ENCODE measurements at places on chromosomes 12 and 14.
A peak's percentile ranks its signal among the peaks of the same experiment; 100 is the strongest.

DNA sequence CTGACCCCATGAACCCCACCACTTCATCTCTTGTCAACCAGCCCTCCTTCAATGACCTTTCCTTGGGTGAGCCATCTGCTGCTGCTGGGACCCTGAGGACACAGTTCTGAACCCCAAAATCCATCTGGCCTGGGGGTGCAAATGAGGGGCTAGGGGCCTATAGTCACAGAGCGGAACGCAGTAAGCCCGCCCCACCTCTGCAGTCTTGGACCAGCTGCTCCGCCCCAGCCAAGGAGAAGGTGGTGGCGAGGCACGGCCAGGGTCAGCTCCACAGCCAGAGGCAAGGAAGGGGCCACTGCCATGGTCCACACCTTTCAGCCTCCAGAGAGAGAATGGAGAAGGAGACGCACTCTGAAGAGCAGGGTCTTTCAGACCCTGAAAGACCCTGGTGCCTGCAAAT, 5.1 kb downstream of the TMEM179 start:
- DNase-seq, result no peak

DNA sequence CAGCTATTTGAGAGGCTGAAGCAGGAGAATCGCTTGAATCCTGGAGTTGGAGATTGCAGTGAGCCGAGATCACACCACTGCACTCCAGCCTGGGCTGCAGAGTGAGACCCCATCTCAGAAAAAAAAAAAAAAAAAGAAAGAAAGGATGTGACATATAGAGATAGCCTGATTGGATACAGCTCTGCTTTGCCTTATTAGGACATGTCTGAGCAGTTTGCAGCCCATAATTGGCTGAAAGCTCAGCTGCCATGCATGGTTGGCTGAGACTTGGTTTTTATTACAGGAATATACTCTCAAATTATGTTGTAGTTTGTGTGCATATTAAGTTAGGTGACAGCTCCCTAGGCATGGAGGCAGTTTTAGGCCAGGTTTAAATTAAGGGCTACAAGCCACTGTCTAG, 6.3 kb downstream of the TIGAR start:
- no peak for DNase-seq

DNA sequence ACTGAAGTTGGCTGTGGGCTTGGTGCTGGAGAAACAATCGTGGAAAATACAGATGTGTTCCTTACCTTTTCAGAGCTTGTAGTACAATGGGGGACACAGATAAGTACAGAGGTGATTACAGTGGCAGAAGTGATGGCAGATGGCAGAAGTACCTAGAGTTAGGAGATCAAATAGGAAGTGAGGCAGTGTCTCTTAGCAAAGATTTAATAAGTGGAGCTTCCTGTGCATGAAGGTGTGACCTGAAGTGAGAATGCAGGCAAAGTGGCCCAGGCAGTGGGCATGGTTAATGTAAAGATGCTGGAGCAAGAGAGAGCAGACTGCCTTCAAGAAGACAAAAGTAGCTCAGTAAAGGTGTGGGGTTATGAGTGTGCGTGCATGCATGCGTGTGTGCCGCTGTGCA, 16.0 kb downstream of the LRRK2 start:
- no peak for DNase-seq

DNA sequence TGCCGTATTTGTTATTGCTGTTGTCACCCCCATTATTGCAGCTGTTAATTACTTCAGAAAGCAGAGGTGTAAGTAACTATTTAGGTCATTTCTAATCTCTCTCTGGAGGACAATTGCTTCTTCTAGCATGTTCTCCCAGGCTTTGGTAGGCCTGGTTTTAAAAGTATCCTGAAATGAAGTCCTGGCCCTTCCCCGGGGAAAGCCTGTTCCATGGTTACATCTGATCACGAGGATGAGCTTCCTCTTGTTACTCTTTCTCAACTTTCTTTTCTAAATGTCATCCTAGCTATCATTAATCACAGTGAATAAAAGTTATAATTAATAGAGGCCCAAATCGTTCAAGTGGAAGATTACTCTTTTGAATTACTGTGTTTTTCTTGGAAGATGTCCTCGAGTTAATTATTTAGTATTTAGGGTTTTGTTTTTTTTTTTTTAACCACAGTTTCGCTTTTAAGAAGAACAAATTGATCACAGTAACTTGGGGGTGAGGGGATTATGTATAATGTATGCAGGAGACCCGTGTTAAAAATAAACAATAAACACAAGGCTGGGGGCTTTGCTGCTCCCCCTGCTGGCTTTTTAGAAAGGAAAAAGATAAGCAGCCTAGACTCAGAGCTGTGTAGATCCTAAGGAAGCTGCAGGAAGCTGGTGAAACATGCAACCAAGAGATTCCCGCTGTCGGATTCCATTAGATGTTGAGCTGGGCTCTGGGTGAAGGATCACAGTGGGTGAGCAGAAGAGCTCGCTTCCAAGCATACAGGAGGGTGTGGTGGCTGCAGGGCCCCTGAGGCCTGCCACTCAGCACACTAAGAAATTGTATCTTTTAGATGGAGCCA, 420.1 kb downstream of the FUT8 start:
- DNase-seq, result no peak

GRCh38 chr14:42475289-42475688, 868.6 kb downstream of the LRFN5 start:
- no peak for DNase-seq

GRCh38 chr12:7197841-7198240, 8.4 kb downstream of the PEX5 start:
- DNase-seq, result no peak

- DNase-seq, result no peak
These were observed 3.6 kb upstream of the FOXG1 start for GRCh38 chr14:28762955-28763326.

GRCh38 chr14:25837551-25837965, 760.3 kb downstream of the NOVA1 start:
- no peak for DNase-seq

DNA sequence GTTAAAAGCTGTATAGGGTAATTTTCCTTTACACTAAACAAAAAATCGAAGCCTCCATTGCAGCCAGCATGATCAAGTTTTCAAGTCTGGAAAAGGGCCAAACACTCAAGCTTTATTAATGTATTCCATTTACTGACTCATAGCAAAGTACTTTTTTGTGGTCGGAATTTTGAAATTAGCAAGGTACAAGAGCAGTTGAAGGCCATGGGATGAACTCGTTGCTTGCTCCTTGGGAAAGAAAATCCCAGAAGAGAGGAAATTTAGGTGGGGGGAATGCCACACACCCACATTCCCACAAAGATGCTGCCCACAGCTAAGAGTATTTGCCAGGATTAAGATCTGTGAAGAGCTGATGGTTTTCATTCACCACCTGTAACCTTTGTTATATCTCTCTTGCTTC, 333.7 kb downstream of the EGLN3 start:
- no peak for DNase-seq

DNA sequence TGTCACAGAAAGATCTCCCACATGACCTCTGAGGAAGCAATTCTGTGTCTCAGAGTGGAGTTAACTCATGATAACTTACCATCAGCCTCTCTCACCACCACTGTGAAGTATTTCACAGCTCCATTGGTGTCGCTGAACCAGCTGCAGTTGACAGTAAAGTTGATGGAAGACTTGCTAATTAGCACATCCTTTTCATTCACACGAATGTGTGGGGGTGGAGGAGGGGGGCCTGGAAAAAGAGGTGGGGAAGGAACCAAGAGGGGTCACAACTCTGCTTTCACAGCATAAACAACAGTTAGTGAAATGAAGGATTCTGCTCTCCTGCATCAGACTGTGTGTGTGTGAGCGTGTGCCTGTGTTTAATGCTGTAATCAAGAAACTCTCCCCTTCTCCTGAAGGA, 82.1 kb downstream of the PTPRB start:
- no peak for DNase-seq

GRCh38 chr12:109910969-109911348, 10.9 kb downstream of the TCHP start:
- peak; percentile 56 for DNase-seq

DNA sequence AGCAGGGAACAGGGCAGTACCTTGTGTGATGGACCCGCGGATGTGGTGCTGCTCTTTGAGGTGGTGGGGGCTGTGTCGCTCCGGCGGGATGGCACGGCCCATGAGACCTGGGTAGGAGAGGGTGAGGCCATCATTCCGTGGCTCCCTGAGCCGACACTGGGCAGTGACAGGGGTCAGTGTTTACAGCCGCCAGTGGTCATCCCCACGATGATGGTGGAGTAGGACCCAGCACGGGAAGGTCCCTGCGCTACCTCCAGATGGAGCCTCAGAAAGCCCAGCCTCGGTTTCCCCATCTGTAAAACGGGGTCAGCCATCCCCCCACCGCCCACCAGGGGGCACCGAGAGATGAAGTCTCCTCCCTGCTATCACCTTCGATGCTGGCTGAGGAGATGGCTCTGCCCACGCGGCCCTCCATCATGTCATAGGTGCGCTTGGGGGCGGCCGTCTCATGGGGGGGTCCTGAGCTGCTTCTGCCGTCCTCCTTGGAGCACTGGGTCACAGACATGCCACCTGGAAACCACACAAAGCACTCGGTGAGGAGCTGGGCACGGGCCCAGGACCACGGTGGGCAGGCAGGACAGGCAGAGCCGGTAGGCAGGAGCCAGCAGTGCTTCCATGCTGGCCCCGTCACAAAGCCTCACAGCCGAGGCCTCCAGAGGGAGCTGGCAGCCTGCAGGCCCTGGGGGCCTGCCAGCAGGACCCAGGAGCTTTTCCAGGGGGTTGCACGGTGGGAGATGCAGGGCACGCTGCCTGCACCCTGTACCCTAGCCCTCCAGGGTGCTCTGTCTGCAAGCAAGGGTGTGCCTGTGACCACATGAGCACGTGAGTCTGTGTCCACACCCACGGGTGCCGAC, 53.1 kb downstream of the RFLNA start:
- DNase-seq, result no peak

DNA sequence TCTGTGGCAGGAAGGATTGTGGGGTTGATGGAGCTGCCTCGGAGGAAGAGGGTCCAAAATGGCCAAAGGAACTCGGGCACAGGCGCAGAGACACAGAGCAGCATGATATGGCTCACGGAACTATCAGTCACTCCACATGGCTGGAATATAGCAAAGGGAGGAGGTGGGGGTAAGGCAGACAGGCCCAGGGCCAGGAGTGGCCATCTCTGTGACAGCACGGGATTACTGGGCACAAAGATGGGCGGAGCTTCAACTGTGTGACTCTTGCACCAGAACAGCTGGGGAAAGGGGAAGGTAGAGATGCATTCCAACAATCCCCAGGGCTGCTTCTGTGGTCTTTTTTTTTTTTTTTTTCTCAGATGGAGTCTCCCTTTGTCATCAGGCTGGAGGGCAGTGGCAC, 24.8 kb upstream of the EML1 start:
- no peak for DNase-seq

DNA sequence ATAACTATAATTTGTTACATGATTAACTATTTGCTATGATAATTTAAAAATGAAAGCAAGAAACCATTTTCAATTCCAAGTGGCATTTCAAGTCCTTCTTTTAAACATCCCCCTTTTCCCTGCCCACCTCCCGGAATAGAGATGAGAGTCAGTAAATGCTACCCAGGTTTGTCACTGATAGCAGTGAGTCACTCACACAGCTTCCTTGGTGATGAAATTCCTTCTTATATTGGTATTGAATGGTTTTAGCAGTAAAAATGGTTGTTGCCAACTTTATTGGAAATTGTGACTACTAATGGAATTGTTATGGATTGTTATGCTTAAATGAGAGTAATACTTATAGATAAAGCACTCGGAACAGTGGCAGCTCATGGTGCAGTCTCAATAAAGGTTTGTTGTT, 90.5 kb downstream of the PPM1A start:
- no peak for DNase-seq

DNA sequence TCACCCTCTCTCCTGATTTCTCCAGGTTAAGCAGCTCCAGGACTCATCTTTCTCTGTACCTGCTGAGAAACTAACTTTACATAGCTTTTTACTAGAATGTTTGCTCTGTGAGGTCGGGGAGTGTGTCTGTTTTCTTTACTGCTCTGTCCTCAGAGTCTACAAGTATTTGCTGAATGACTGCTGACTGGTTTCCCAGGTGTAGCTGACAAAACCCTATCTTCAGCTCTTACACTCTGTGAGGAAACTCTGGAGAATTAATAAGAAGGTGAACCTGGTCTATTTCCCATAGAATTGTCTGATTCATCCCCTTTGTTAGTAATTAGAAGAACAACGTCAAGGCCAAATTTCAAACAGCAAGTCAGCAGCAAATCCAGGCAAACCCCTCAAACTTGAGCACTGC, 226.8 kb downstream of the ZFP36L1 start:
- DNase-seq, result no peak

GRCh38 chr12:124386661-124387527, 92.0 kb downstream of the RFLNA start:
- DNase-seq, result no peak

DNA sequence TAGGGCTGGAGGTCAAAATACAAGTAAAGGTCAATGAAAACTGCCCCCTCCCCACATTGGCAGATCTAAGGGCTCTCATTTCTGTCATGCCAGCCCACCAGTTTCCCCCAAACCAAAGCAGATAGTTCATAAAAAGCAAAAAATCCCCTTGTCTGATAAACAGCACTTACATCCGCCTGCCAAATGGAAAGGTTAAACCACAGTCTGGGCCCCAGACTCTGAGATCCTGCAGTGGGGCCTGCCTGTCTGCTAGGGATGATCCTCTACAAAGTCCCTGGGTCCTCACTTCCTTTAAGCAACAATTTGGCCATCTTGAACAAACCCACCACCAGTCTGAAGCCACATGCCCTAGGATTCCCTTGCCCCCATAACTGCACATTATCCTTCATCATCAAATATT, 9.7 kb upstream of the RPS26 start:
- DNase-seq, result no peak

DNA sequence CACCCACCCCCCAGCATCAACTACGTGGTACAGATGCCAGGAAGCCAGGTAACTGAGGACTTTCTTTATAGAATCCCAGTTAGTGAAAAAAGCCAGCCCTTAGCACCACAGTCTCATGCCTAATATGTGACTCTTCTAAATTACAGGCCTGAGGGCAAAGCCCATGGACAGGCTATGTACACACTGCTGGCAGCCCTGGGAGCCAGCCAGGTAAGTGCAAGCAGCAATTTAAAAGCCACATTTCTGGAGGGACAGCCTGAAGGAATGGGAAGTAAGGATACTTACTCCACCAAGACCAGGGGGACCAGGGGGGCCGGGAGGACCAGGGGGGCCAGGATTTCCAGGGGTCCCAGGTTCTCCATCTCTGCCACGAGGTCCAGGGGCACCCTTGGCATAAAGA, 7.0 kb downstream of the COL2A1 start:
- DNase-seq, result no peak

DNA sequence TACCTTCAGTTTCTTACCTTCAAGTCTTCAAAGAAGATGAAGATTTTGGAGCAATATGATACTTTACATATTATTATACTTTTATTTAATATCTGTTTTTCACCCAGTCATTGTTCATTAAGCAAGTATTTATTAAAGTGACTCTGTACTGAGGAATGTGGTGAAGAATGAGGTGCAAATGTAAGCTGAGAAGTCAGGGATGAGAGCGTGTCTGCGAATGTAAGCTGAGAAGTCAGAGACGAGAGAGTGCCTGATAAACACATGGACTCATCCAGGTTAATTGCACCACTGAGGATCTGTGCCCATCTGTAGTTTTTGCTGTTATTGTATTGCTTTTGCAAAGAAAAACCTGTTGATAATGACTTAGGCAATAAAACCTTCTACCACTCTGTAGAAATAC, 211.9 kb upstream of the FAR2 start:
- DNase-seq, result no peak

- no peak for DNase-seq
These were observed 31.1 kb downstream of the PLEKHH1 start for GRCh38 chr14:67564236-67564635.

GRCh38 chr12:88559199-88559598, 21.1 kb downstream of the KITLG start:
- no peak for DNase-seq
